ENCODE measurements at places on chromosomes 12 and 14.

DNA sequence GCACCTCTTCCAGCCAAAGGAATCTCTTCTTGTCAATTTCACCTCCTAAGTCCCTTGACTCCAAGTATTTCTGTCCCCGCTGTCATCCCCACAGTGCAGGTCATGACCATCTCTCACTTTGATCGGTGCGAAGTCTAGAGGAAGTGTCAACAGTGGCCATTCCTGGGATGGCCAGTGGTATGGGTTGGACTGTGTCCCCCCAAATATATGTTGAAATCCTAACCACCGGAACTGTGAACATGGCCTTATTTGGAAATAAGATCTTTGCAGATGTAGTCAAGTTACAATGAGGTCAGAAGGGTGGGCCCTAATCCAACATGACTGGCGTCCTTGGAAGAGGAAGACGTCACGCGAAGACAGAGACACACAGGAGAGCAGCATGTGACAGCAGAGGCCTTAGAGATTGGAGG lies 155.9 kb upstream of the PRMT8 start:
- DNase-seq = no peak

DNA sequence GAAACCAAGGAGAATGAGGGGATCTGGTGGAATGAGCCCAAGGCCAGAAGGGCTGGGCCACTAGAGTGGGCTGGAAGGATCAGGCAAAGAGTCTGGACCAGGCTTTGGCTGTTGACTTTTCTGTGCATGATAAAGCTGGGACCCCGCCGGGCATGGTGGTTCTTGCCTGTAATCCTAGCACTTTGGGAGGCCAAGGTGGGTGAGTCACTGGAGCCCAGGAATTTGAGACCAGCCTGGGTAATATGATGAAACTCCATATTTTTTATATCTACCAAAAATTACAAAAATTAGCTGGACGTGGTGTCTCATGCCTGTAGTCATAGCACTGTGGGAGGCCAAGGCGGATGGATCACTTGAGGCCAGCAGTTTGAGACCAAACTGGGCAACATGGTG lies 393 bp upstream of the KLHL33 start:
- no peak for DNase-seq

DNA sequence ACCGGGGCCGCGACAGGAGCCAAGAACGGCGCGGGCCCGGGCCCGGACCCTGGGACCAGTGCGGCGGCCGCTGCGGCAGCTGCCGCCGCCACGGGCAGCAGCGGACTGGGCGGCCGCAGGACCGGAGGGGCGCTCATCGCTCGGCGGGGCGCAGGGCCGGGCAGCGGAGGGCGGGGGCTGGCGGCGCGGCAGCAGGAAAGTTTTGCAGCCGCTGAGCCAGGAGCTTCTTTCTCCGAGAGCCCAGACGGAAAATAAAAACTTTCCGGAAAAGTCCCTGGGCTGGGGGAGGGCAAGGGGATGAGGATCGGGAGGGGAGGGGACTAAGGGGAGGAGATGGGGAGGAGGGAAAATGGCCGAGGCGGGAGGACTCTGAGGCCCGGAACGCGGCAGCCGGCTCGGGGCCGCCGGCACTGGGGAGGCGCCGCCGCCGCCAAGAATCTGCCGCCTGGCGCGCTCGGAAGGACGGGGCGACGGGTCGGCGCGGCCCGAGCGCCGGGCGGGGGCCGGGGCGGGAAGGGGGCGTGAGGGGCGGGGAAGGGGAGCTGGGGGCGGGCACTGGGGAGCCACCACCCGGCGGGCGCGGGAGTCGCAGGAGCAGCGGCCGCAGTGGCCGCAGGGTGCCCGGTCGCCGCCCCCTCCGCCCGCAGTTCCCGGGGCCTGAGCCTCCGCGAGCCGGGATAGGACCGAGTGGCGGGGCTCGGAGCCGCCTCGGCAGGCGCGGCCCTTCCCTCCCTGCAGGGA lies at the start of gene PRKD1:
Gene PRKD1 (minus strand): TSS at position 472 of the 741 bp plus-strand sequence.
- no peak for DNase-seq

GRCh38 chr12:1606021-1606622 lies 11.7 kb upstream of the FBXL14 start:
- DNase-seq = no peak

DNA sequence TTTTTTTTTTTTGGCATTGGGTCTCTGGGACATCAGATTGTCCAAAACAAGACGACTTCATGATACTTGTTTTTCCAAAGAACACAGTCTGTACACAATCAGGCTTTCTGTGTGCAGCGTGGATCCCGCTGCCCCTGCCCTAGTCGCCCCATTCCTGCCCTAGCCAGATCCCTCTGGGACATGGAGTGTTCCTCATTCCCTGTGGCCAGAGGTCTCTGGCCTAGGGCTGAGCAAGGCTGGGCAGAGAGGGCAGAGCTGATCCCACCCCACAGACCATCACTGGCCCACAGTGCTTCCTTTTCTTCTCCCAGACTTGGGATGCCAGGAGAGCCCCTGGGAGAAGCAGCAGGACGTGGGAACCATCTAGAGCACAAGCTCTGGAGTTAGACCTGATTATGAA lies 20.9 kb upstream of the EIF2B2 start:
- no peak for DNase-seq

GRCh38 chr12:130707571-130707891 lies 8.6 kb downstream of the RIMBP2 start:
- DNase-seq = no peak

DNA sequence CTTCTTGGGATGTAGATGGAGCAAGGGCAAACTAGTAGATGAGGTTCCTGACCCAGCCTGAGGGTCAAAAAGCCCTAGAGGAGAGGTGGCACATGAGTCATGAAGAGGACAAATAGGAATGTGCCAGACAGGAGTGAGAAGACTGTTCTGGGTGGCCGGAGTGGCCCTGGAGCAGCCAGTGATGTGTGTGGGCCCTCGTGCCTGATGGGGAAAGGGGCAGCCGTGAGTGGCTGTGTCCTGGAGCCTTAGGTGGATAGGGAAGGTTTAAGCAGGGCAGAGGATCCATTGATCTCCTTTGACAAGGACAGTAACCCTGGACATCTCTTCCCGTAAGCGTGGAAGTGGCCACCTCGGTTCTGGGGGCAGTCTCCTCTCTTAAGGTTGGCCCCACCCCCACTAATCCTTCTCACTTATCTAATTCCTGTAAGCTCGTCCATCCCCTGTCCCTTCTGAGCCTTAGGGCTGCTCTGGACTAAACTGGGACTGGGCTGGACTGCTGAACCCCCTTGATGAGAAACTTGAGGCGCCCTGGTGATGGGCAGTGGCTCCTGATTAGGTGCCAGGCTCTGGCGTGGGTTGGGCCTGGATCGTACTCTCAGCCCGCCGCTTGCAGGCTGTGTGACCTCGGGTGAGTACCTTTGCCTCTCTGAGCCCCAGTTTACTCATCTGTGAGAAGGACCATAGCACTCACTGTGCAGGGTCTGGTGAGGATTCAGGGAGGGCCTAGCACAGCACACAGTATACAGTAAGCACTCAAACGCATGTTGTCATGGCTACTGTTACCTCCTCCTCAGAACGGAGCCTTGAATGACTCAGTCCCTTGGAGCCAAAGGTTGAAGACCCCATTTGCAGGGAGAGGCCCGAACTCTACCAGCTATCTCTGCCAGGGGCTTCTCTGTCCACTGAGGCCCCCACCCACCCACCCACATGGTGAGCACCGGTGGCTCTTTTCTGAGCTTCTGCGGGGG lies 4.0 kb downstream of the FAM222A start:
- DNase-seq = no peak

- DNase-seq = no peak
Observed at GRCh38 chr12:78194448-78194847, 363.8 kb downstream of the NAV3 start.

- DNase-seq = peak; percentile 87
Observed at GRCh38 chr14:103562429-103563225, at the start of the genes BAG5 and COA8. Gene BAG5, minus strand, starts transcription at chr14:103562657. Its CDS starts 1,493 bp downstream, at chr14:103561164. Gene COA8, plus strand, starts transcription at chr14:103562960. Its CDS starts 42 bp downstream, at chr14:103563002.

DNA sequence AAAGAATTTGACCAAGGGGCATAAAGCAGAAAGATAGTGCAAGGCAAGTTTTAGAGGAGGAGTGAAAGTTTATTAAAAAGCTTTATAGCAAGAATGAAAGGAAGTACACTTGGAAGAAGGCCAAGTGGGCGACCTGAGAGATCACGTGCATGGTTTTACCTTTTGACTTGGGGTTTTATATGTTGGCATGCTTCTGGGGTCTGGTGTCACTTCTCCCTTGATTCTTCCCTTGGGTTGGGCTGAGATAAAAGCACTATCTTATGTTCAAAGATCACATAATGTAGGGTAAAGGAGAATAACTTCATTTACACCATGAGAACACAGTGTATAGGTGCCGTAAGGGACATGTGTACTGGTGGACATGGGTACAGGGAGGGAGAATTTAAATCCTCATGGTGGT lies 17.7 kb upstream of the TMEM30B start:
- no peak for DNase-seq

DNA sequence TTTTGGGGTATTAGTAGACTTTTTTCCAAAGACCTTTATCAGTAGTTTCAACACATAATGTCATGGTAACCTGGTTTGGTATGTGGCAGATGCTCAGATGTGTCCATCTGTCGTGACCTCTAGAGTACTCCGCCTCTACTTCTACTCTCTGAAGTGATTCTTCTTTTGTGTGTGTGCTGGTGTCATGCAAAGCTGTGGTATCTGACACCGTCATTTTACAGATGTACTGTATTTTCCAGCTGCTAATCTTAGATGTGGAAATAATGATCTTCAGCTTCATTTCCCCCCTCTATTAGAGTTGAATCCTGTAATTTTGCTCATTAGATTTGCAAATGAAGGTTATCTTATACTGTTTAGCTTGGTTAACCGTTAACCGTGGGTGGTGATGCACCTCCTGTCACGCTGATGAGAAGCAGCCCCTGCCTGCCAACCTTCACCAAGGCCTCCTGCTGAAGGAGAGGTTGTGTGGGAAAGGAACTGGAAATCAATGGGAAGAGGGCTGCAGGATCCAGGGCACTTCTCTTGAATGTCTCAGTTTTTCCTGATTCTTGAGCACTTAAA lies 222.4 kb upstream of the AMIGO2 start:
- no peak for DNase-seq

- no peak for DNase-seq
Observed at GRCh38 chr12:65584016-65584415, 240.3 kb upstream of the HMGA2 start.

GRCh38 chr14:95535226-95536021 lies 574 bp downstream of the GLRX5 start:
- no peak for DNase-seq

DNA sequence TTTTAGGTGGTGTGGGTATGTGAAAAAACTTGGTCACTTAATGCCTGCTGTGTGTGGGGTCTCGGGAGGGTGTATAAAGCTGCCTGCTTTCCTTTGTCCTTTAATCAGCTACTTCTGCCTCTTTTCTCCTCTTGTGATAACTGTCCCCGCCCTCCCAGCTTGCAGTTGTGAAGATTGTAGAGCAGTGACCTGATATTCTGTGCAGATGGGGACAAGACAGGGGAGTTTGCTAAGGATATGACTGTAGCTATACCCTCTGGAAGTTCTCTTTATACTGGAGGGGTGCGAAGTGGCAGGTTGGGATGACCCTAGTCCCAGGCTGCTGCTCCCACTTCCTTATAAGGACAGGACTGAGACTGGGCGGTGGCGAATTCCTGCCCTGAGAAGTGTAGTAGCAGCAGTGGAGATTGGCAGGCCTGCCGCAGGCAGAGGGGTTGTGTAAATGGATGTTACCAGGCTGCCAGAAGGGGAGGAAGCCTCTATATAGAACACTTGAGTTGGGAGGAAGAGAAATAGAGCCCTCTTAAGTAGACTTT lies 835 bp downstream of the MYL6 start:
- no peak for DNase-seq

GRCh38 chr12:23217667-23218066 lies 592.7 kb downstream of the ETNK1 start:
- no peak for DNase-seq

DNA sequence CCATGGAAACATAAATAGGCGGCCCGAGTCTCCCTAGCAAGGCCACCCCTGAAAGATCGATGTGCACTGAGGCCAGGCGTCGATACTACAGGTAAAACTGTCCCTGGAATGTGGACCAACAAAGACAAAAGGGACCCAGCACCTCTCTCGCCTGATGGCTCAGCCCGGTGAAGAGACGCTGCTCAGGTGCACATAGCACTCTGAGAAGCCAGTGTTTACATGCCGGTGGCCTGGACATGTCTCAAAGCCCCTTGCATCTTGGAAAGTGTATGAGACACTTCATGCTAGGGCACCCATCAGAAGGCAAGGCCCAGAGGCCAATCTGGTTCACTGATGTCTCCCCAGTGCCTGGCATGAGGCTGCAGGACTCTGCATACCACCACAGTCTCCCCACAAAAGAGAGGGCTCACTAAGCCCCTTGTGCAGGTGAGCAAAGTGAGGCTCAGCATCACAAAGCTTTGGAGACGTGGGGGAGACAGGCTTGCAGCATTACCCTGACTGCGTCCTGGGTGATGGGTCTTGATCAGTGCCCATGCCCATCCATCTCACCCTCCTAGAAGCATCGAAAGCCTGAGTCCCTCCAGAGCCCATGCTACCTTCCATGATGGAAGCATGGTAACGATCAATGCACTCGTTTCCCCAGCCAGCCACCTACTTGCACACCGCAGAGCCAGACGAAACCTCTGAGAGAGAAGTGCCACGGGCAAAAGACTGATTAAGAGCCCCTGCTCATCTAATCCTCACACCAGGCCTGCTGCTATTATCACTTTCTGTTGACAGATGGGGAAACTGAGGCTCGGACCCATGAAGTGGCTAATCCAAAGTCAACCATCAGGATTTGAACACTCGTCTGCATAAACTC lies 16.1 kb downstream of the BCL11B start:
- DNase-seq = no peak

DNA sequence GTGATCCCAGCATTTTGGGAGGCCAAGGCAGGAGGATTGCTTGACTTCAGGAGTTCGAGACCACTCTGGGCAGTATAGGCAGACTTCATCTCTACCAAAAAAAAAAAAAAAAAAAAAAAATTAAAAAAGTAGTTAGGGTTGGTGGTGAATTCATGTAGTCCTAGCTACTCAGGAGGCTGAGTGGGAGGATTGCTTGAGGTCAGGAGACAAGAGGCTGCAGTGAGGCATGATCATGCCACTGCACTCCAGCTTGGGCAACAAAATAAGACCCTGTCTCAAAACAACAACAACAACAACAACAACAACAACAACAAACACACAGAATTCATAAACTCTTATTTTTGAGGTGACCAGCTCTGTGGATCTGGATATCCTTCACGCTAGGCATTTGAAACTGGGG lies 17.1 kb downstream of the SLC25A3 start:
- DNase-seq = no peak

DNA sequence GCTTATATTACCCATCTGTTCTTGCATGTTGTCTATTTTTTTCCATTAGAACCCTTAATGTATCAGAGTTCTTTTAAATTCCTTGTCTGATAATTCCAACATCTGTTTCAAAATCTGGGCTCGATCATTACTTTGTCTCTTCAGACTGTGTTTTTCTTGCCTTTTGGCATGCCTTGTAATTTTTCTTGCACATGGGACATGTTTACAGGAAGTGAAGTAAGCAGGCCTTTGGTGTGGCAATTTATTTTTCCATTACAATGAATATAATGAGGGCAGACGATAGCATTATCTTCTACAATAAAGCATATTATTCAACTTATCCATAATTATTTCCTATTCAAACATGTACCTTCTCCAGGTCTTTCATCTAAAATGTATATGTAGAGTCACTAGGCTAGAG lies 48.3 kb downstream of the STXBP6 start:
- DNase-seq = no peak

GRCh38 chr14:38745861-38746260 lies 357.2 kb downstream of the SEC23A start:
- no peak for DNase-seq

GRCh38 chr14:105326891-105327694 lies 12.5 kb downstream of the PACS2 start:
- no peak for DNase-seq

Measured in activated T-cell treated with anti-CD3 and anti-CD28 coated beads for 48 hours (primary cell).